NCI-H524 (cell line): ENCODE measurements at places on chromosomes 6 and 20.

DNA sequence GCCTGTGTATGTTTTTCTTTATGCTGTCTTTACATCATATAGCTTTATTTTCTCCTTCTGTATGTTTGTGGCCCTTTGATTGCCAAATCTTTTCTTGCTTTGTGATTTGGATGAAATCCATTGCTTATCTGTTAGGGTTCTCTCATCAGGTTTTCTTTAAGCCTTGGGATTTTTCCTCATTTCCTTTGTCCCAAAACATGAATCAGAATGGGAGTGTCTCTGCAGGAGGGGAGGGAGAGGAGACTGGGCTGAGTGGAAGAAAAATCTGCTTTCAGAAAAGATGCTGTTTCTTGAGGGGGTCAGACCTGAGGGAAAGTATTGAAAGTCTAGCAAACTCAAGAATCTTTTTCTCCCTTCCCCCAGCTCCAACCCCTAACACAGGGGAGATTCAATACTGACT is 758.0 kb upstream of the MMS22L start:
- DNase-seq = no peak

- DNase-seq = no peak
Measured at GRCh38 chr20:34096699-34097444, 15.2 kb downstream of the EIF2S2 start.

DNA sequence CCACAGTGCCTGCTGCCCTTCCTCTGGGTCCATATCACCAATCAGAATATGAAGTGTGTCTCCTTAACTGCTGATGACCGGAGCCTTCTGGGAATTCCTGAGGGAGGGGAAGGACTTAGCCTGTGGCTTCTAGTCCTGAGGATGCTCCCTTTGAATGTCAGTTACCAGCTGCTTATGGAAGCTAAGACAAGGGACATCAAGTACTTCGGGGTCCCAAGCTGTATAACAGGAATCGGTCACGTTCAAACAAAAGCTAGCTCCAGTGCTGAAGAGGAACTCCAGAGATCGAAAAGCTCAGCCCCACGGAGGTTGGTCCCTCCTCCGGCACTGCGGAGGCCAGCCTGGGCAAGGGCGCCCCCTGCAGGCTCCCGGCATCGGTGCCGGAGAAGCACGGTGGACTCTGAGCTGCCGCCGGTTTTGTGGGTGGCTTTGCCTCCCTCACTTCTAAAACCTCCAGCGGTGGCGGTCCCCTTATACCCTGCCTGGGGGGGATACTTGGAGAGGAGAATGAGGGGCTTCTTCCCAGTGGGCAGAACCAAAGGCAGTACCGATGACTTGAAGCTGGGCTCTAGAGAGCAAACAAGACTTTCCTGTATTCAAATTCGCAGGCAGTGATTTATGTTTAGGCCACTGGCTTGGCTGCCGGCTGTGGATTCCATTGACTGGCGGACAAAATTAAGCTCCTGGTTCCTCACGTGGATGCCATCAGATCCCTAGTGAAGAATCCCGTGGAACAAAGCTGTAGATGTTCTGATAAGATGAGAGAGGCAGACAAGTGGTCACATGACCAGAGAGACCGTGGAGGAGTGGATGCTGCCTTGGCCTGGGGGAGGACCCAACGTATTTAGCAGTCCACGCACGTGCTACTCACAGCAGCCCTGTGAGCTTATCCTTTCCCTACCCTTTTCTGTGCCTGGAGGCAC is 16.2 kb upstream of the UBR2 start:
- DNase-seq = peak; percentile 79

- no peak for DNase-seq
Measured at GRCh38 chr20:41214202-41214601, 76.9 kb downstream of the PLCG1 start.

DNA sequence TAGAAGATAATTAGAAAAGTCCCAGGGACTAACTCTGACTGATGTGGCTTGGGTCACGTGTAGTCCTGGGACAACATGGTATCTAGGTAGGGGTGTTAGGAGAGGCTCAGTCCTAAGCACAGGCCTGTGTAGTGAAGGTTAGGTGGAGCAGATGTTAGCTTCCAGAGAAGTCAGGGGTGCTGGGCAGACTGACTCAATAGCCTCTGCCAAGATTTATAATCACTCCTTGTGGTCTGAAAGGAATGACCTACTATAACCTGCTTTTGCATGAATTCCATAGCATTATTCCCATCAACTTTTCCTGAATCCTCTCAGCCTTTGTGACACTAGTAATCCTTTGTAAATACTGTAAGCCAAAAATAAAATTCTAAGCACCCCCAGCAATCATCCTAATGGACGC is 10.2 kb upstream of the PEX7 start:
- no peak for DNase-seq

DNA sequence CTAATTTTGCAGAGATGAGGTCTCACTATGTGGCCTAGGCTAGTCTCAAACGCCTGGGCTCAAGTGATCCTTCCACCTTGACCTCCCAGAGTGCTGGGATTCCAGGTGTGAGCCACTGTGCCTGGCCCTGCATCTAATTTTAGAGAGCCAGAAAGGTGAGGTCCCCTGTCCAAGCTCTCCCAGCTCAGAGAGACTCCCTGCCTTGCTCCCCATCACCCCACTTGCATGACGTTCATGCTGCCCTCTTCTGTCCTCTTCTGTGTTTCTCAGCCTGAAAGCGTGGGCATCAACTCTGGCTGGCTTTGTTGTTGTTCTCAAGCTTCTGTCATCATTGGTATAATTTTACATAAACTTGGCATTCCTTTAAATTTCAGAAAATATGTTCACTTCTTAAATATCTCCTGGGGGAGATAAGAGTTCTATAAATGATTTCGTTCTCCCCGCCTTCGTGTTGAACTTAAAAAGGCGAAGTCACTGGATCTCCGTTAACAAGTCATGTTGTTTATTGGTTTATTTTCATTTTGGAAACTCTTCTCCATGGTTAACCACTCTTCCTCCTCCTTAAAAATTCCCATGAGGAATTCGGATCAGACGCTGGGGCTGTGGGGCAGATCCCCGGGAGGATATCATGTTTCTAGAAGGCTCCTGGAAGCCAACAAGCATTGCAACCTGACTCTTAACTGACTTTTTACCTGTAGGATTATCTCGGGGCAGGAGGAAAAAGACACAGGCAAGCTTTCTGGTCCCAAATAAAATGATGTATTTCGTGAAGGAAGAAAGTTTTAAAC is 13.2 kb upstream of the PARD6B start:
- peak; percentile 59 for DNase-seq

- peak; percentile 40 for DNase-seq
Measured at GRCh38 chr6:170266061-170266825, 24.6 kb downstream of the DLL1 start.

GRCh38 chr6:144315981-144316861 is 31.1 kb downstream of the UTRN start:
- no peak for DNase-seq

DNA sequence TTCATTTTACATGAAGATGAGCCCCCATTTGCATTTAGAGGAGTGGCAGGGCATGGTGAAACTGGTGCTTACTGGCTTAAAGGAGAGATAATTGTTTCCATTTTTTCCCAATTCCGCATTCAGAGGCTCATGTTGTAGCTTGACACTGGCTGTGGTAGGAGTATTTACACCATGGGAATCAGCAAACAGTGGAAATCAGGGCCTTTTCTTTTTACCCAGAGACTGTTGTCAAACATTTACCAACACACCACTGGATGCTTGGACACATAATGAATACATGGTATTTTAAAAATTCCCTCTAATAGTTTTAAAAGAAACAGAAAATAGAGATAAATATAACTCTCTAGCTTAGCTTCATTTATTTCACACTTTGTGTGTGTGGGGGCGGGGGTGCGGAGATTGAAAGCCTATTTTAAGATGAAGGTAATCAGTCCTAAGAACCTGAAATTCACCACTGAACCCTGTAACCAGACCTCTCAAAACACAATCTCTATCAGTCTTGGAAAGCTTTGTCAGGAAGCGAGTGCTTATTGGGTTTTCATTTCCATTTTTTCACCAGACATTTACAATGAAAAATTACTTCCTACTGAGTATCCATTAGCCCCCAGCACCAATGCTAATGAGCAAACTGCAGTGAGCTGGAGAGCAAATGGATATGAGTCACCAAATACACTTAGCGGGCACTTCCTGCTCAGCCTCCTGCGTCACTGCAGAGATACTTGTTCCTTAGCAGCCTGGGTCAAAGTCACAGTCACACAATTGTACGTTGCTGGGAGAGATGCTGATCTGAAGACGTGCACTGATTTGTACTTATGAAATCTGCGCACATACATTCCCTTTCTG is 532.0 kb downstream of the BCKDHB start:
- DNase-seq = no peak

DNA sequence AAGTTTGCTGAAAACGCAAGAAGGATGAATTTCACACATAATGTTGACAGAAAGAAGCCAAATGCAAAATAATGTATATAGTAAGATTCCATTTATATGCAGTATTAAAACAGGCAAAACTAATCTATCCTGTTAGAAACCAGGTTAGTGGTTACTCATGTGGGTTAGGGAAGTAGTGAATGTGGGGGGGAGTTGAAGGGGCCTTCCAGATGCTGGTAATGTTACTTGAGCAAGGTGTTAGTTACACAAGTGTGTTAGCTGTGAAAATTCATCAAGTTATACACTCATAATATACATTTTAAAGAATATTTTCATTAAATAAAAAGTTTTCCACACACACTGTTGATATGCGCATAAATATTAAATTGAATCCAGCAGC is 29.8 kb downstream of the USP45 start:
- no peak for DNase-seq

GRCh38 chr20:61066526-61066925 is 185.5 kb upstream of the CDH4 start:
- DNase-seq = no peak

DNA sequence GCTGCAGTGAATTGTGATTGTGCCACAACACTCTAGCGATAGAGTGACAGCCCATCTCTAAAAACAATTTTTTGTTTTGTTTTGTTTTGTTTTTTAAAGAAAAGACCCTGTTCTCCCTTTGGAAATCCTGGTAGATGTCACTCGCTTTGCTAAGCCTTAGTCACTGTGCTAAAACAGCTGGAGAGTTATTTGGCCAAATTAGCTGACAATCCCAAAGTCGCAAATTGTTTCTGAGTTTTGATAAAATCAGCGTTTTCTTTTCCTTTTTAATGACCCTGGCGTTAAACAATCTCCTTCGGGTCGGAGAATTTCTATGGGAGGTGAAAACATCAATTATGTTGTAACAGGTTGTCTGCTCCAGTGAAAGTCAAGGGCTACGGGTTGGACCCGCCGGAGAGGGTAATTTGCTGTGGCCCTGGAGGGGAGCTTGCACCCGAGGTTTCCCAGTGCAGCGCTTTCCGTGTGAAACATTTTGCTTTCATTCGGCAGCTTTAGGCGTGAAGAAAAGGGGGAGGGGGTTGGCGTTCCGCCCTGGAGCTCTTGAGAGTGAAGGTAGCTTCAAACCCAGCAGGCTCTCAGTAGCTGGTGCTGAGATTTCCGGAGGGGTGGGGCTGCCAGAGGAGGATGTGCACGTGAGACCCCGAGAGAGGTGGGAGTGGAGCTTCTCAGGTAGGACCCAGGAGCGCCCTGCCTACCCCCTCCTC is 296.6 kb downstream of the PHACTR1 start:
- DNase-seq = peak; percentile 61

GRCh38 chr20:62892348-62893304 is 31.0 kb upstream of the TCFL5 start:
- DNase-seq = no peak

DNA sequence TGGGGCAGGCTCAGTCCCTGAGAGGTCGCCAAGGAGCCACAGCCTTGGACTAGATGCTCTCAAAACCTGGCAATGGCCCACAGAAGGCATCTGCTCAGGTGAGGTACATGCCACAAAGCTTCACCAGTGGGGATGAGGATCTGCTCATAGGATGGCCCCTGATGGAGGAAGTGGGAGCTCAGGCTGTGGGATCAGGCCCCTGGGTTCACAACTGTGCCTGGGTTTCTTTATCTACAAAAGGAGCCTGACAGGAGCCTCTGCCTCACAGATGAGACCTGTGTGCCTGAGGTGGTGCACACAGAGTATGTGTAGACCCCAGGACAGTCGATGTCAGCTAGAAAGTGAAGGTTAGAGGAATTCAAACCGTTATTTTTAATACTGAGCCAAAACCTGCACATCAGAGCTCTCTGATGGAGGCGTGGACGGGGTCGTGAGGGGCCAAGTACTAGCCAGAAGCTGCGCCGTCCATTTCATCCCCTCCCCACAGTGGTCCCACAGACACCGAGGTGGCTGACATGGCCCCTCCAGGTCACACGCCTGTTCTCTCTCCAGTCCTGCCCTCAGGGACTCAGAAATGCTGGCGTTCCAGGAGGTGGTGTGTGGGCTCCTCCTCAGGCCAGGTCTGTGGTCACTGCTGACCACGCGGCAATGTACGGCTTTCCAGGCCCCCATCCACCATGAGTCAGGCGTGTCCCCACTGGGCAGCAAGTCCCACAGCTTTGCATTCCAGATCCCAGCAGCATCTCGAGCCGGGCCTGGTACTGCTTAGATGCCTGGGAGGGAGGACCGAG is 33.3 kb downstream of the NTSR1 start:
- no peak for DNase-seq

DNA sequence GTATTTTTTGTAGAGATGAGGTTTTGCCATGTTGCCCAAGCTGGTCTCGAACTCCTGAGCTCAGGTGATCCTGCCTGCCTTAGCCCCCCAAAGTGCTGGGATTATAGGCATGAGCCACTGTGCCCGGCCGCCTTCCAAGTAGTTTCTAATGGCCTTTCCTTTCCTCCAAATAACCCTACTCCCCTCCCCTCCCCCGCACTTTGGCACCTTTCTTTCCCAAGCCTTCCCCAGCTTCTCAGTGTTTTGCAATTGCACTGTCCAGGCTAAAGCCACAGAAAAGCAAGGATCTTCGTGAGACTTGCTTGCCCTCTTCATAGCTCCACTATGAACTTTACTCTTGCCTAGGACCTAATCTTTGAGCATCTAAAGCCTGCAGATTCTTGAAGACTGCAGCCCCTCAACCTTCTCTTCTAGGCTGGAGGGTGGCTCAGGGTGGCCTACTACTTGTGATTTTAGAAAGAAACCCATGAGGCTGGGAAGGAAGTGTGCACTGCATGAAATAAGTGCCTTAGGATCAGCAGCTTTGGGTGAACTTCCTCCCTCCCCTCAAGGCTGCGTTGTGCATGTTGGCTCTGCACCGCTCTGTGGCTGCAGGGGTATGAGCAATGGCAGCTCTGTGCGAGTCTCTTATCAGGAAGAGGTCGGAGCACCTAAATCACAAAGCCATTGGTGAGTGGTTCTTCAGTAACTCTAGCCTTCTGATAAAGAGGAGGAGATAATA is 152.4 kb upstream of the SNX9 start:
- DNase-seq = no peak

- DNase-seq = no peak
Measured at GRCh38 chr20:19794941-19795340, 36.9 kb downstream of the RIN2 start.

GRCh38 chr6:25414168-25414567 is 135.0 kb downstream of the CARMIL1 start:
- no peak for DNase-seq

- no peak for DNase-seq
Measured at GRCh38 chr6:71239694-71240093, 48.9 kb upstream of the OGFRL1 start.

- peak; percentile 6 for DNase-seq
Measured at GRCh38 chr20:20184149-20184548, 131.8 kb downstream of the CFAP61 start.
